Right lung (tissue), 10 donors: ENCODE measurements at places on chromosomes 2 and 18.

DNA sequence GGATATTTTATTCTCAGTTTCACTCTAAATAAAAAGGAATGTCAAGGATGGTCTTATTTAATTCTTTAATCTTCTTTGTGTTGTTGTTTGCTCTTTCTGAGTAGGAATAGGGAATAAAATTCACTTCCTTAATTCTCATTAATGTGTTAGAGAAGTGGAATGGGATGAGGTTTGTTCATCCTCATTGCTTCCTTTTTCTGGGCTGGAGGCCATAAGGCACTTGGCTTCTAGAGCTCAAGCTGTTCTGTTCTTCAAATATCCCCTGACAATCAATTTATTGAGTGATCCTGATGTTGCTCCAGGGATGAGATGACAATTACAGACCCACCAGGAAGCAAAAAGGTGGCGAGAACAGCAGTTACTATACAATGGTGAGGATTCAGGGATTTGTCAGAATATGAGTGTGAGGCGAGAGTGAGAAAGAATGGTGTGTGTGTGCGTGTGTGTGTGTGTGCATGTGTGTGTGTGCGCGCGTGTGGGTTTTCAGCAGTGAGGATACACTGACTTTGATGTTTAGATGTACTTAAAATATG is 557.6 kb upstream of the FANCL start:
- DNase-seq, result no peak

- DNase-seq, result no peak
Observed at GRCh38 chr18:61535401-61535800, 202.2 kb downstream of the CDH20 start.

DNA sequence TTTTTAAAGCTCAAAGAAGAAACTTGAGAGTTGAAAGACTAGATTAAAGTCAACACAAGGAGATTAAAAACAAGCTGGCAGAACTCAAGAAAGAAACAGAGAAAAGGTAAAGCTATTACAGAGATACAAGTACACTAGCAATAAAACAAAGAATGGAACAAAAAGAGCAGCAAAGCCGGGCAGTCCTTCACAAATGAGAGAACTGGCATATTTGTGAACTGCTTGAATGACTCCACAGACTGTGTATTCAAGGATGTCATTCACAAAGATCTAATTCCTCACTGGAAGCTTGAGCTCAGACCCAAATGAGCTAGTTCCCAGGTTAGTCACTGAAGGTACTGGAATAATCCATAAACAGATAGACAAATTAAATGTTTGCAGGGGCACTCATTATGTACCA is 318.0 kb downstream of the MYCN start:
- no peak for DNase-seq

- DNase-seq, result no peak
Observed at GRCh38 chr18:34694591-34695165, 15.4 kb upstream of the DTNA start.

DNA sequence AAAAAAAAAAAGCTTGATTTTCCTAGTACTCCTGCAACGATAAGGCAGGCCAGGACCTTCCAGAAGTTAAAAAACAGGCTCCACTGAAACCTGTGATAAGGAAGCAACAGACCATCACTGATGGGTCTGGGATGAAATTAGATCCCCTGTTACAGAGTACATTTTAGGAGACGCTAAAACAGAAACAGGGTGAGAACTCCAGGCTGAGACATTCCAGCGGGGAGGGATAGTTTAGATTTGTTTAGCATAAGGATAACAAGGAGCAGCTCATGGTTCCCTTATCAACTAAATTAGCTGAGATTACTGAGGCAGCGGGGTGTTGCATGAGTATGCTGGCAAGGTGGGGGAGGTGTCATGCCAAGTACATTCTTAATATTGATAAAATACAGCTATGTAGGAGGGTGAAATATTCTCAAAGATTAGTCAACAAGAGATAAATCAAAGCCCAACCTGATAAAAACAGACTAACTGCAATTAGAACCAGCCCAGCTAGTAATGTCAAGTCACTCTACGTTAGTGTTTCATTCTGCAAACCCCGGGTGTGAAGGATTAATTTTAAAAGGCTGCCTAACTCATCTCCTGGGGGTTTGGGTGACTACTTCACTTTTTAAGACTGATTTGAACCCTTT is 75.0 kb upstream of the BZW1 start:
- no peak for DNase-seq

GRCh38 chr18:5468394-5468793 is 75.4 kb downstream of the EPB41L3 start:
- no peak for DNase-seq
